ENCODE measurements at places on chromosomes 11 and 22.
A peak's percentile ranks its signal among the peaks of the same experiment; 100 is the strongest.

GRCh38 chr11:65468874-65469333 lies 29.9 kb upstream of the MALAT1 start:
- DNase-seq, result peak; percentile 65

DNA sequence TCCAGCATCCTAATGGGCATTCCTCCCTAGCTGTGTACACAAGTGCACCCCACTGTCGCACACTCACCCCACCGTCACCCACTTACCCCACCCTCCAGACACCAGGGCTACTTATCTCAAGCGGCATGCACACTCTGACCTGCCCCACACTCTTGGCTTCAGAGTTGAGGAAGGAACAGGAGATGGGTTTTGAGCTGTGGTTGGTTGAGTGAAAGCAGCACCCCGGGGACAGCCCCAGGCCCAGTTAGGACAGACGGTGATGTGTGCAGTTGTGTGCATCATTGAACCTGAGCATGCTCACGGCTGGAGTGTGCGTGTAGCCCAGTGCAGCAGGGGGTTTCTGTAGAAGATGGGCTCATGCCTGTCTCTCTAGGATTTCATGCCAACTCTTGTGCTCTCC lies 32.5 kb downstream of the AHNAK start:
- no peak for DNase-seq

DNA sequence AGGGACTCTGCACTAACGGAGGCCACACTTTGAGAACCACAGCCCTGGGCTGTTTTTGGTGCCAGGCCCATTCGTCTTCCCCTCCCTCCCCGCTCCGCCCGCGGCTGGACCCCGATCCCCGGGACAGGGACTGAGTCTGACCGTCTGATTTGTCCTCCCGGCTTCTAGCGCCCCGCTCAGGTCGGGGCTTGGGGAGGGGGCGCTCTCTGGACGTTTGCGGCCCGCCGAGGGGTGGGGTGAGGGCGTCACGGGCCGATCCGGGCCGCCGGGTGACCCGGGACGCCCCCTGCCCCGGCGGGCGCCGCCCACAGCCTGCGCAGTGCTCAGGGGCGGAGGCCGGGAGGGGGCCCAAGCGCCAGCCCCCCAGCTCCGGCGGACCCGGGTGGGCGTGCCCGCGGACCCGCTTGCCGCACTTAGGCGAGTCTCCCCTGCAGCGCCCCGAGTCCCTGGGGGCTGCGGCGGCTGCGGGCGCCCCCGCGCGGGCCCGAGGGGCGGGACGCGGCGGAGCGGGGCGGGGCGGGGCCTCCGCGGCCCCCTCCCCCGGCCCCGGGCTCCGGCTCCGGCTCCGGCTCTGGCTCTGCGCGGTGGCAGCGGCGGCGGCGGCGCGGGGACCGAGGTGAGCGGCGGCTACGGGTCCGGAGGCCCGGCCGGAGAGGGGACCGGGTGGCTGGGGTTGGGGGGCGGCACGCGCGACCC lies 33.7 kb upstream of the PRR5 start:
- no peak for DNase-seq

- DNase-seq, result no peak
Measured at GRCh38 chr11:45661439-45662055, 3.9 kb downstream of the CHST1 start.

DNA sequence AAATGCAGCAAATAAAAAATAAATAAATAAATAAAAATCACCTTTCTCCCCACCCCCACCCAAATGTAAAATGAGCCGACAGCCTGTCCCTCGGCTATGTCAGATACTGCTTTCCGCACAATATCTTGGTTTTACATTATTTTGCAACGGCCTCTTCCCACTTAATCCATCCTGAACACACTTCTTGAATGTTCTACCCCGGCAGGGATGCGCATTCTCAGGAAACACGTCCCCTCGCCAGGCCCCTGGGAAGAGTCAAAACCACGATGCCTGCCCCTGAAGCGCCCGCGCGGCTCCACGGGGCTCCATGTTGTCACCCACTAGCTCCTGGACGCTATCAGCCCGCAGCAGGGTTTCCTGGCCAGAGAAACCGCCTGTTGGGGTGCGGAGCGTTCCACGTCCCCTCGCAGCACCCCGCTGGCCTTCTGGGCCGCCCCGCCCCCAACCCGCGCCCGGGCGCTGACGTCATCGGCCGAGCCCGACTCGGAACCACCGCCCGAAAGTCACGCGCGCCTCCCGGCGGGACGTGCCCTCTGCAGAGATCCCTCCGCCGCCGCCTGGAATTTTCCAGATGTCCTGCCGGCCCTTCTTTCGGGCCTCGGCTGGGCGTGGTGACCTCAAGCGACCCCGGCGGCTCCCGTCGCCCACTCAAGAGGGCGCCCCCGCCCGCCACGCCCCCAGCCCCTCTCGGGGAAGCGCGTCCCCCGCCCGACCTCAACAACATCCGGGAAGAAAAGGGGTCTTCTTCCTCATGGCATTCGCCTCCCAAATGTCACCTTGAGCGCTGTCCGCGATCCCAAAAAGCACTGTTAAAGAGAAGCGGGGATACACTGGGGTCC lies 585 bp upstream of the NEAT1 start:
- peak; percentile 98 for DNase-seq

DNA sequence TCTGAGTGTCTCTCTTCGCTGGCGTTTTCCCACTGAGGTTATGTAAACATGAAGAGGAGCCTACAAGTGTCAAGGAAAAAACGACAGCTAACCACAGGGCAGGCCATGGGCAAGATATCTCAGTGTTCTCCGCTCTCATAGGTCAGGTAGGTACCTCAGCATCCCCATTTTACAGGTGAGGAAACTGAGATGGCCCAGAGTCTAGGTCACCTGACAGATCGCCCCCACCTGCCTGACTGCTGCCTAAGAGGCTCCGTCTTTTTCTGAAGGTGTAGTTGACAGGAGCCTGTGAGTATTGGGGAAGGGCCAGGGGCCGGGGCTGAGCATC lies 847 bp upstream of the NDUFA6 start:
- no peak for DNase-seq

DNA sequence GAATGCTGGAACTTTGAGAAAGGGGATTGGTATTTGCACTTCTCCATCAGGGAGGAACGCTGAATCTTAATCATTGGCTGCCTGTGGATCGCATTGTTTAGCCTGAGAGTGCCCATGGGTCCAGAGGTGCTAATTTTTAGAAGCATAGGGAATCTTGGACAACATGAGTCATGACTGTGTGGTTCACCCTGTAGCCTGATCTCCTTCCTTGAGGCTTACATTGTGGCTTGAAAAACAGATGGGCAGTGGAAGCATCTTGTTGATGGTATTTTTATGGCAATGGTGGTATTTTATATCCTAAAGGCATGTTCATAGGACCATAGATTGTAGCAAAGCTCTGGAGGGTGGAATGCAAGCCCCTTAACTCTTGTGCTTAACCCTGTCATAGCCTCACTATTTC lies 99.2 kb upstream of the DBX1 start:
- DNase-seq, result no peak

- DNase-seq, result no peak
Measured at GRCh38 chr11:90133560-90134477, 644 bp upstream of the NAALAD2 start.

DNA sequence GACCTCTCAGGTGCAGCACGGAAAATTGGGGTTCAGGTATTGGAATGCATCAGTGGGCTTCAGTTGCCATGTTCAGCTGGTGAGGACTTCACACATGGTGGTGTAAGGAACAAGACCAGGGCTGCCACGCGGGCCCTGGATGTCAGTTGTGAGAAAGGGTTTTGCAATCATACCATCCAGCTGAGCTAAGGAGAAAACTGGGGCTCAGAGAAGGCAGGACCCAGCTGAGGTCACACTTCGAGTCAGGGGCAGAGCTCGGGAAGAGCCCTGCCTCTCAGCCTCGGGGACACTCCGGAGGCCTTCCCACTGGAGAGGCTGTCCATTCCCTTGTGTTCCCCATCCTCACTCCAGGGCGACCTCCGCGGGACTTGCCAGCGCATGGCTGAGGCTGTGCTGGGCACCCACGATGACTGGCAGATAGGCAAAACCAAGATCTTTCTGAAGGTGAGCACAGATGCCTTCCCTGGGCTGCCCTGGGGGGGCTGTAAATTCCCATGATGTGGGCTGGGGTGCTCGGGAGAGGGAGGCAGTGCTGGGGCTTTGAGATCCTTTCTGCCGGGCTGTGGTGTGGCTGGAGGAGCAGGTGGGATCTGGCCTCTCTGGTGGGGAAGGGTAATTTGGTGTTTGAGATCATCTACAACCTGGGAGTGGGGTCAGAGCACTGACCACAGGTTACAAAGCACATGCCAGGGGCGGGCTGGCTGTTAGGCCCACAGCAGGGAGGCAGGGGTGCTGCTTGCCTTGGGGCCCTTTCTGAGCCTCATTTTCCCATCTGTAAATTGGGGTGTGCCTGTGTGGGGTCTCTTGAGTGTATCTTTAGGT lies 47.2 kb downstream of the MYO7A start:
- no peak for DNase-seq

All from uterus (tissue), 4 donors.